ENCODE measurements at places on chromosomes 4 and X.

DNA sequence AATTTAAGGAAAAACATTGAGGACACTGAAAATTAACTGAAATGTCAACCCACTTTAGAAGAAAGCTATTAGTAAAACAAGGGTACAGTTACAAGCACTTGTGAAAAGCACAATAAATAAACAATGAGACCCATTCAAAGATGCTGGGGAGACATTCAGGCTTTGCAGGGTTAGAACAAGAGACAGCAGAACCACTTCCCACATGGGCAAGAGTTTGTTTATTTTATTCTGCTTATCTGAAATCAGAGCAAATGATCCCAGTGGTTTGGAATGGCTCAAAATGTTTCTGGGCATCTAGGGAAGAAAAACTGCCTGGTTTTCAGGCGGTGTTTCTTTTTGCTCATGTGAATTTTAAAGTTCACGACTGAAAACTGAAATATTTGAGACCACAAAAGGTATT, 42.4 kb downstream of the PPP3CA start:
- DNase-seq: no peak

- no peak for DNase-seq
Observed at GRCh38 chr4:7347981-7348380, 86.7 kb downstream of the PSAPL1 start.

DNA sequence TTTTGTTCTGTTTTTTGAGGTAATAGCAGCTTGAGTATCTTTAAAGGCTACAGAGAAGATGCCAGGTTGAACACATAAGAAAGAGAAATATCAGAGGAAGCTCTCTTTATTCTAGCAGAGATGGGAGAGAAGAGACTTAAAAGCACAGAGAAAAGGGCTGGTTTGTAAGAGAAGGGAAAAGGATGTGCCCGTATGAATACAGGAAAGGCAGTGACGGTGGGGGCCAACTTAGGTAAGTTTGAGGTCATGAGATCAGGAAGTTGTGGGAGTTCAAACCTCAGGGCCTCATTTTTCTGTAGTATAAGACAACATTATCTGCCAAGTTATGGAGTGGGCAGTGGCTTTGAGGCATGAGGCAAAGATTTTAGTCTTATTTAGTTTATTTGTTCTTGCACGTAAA, 121.3 kb upstream of the S100G start:
- peak; percentile 0 for DNase-seq

DNA sequence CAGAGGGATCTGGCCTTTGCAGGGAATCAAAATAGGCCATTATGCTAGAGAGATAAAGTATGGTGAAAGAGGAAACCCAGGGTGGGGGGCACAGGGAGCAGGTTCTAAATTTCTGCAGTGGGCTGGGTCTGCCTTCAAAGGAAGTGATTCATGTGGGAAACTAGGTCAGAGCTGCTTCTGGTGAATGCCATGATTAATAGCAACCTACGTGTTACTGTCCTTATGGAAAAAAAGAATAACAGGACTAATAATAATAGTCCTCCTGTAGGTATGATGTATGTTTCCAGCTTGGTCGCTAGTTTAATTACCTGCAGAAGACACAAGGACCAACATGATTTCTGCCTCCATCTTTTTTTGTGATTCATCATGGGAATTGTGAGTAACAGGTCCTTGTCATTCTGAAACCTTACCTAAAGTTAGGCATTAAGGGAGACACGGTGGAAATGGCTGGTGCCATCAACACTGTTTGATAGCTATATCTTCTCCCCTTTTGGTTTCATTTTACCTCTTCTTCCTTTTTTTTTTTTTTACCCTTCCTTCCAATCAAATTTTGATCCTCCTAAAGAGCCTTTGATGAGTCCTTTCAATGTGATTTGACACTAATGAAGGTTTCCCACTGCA, 180.4 kb downstream of the CPEB2 start:
- no peak for DNase-seq

DNA sequence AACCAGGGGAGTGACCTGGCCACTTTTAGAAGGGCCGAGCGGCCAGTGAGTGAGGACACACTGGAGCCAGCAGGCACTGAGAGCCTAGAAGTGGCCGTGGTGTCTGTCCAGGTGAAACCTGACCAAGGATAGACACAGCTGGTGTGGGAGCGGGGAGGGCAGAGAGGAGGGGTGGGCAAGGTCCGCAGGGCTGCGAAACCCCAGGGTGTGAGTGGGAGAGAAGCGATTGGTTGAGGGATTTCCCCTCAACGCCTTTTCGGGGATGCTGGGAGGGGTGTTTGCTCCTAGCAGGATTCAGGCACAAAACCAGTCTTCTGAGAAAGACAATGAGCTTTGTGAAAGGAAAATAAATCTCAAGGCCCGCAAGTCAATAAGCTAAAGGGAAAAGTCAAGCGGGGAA, 33.2 kb upstream of the ARSD start:
- DNase-seq: no peak

DNA sequence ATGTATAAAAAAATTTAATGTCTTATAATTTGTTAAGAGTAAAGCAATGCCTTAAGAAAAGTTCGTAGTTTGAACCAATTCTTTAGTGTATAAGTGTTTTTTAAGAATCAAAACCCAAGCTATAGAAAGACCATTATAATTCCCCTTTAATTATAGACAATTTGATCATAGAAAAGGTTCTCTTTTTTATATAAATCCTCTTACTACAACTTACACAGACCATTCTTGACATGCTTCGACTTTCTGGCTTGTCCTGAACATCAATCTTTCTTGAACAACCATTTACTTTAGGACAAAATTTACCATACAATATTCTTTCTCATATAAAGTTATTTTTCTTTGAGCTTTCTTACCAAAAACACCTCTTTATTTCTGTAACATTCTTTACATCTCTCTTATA, 330.5 kb upstream of the SPANXN1 start:
- DNase-seq: no peak

DNA sequence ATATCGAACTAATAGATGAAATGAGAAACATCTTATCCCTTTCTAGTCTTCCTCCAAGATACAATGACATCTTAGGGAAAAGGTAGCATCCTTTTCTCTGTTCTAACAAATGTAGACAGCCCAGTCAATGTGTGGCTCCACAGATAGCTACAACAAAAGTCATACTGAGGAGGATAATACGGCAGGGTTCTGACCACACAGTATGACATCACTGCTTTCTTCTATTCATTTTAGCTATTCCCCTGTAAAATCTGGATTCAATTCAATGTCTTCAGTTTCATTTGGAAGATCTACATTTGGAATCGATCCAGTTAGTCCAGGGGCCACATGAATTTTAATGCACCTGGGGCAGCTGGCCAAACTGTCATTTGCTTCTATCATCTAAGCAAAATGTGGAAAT, 51.4 kb downstream of the ENOX2 start:
- no peak for DNase-seq

DNA sequence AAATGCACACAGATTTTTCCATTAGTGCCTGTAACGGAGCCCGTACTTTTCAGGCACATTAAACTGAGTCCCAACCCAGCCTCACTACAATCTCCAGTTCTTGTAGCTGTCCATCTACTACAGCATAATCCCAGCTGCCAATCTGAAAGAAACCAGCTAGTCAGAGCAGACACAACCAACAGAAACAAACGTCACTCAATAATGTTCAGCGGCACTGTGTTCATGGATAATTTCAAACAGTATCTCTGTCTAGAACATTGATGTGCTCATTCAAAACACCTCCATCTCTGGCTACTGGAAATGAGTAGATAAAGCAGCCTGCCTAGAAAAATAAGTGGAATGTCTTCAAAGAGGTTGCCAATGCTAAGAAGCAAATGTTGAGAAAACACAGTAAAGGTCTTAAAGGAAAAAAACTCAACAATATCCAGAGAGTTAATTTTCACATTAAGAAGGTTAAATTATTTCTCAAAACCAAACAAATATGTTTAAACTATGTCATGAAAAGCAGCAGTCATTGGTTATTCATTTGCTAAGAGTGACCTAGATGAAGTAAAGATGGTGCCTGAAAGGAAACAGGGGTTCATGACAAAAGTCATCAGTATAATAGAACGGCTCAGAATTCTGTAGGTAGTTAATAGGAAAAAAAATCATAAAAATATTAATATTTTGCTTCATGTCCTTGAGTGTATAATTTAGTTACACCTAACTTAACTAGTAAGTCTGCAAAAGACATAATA, 245.1 kb upstream of the MAB21L2 start:
- DNase-seq: no peak

DNA sequence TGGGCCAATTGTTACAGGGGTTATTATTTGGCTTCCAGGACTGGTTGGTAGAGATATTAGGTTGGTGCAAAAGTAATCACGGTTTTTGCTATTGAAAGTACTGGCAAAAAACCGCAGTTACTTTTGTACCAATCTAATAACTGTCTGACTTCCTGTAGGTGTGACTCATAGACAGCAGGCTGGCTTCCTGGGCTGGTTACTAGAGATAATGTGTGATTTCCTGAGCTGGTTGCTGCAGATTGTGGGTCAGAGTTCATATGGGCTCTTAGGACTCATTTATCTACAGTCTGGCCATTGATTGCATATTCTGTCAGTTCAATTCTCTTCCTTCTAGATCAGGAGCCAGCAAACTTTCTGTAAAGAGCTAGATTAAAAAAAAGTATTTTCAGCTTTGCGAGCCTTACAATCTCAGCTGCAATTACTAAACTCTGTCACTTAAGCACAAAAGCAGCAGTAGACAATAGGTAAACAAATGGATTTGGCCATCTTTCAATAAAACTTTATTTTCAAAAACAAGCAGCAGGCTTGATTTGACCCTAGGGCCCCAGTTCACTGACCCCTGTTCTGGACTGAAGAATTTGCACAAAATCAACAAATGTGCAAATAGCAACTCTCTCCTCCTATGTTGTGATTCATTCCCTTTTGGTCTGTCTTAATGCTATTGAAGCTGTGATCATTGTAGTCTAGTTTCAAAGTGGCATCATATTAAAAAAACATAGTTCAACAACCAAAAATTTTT, 50.8 kb upstream of the BOD1L1 start:
- DNase-seq: no peak

- no peak for DNase-seq
Observed at GRCh38 chrX:134695999-134696398, 37.7 kb upstream of the PLAC1 start.

DNA sequence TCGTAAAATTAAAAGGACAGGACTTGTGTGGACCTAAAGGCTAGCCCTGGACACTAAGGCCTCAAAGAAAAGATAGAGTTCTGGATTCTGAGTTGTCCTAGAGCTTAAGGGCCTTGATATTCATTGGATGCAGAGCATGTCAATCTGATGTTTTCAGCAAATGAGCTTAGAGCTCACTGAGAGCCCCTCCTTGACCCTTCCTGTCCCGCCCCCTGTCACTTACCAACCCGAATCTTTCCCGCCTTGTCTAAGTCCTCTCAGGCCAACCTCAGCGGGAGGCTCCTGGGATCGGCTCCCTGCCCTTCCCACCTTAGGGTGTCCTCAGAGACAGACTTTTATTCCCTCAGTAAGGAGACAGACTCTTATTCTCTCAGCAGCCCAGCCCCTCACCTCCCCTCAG, at the start of gene CT47C1:
CT47C1 (plus strand) TSS at position 250 of the 400 bp plus-strand sequence. CDS start 233 bp downstream, outside the sequence.
- no peak for DNase-seq

DNA sequence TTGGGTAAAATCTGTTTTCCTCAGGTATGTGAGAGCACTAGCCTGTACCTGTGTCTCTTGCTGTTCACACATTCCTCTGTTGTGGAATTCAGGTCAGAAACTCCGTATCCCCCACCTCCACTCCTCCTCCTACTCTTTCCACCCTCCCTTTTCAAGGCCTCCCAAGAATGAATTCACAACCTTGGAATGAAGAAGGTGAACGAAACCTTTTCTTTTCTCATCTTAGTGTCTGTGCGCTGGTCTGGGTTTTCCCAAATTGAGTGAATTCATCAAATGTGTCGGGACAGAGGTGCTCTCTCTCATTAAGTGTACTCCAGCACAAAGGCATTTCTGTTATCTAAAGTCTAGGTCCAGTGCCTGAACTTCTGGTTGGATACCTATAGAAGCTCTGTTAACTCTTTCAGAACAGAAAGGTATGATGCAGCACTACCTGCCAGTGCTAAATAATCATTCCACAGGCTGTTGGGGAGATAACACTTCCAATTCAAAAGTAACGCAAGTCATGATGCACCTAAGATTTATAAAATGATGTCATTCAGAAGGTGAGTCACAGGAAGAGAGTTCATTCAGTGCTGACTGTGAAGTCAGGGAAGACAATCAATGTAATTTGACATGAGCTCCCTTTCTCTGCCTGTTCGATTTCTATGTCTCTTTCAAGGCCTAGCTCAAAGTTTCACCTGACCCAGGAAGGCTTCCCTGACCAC, 41.9 kb downstream of the COL4A6 start:
- no peak for DNase-seq

- DNase-seq: no peak
Observed at GRCh38 chr4:154502111-154502510, 10.5 kb upstream of the DCHS2 start.

DNA sequence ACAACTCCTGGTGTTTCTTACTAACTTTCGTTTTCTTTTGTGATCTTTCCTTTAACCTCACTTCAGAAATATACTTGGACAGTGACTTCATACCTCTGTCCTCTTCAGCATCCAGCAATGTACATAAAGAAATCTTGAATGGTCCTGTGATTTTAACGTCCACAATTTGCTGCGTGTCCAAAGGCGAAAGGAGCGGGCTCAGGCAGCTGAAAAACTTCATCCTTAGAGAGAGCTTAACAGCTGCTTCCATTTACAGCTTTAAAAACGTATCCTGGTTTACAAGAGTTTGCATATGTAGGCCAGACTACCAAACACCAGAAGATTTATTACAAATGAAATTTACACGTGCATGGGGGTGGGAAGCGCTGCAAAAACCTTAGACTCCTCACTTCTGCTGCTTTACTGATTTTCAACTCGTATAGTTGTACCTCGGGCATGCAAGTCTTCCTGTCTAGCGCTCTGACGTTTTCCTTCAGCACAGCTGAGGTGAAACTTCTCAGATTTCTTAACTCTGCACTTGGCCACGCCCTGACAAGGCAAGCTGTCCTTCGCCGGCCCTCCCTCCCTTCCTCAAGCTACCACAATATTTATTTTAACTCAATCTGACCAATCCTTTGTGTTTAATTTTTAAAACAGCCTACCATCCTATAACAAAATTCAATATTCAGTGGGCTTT, 406.4 kb downstream of the FAM47A start:
- DNase-seq: no peak

DNA sequence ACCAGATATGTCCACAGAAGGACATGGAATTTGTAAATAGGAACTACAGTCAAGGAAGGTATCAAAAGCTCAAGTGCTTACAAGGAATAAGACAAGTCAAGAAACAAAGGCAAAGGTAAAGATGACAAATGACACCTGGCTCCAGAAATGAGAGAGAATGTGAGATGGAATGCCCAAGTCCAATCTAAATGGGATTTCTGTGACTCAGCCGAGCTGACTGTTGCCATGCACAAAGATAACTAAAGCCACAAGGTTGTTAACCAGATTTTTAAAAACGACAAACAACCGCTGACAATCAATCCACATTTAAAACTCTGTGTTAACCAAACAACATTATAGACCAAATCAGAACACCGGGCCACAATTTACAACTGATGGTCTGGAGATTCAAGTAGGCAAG, 1.1 kb downstream of the NFXL1 start:
- DNase-seq: no peak

DNA sequence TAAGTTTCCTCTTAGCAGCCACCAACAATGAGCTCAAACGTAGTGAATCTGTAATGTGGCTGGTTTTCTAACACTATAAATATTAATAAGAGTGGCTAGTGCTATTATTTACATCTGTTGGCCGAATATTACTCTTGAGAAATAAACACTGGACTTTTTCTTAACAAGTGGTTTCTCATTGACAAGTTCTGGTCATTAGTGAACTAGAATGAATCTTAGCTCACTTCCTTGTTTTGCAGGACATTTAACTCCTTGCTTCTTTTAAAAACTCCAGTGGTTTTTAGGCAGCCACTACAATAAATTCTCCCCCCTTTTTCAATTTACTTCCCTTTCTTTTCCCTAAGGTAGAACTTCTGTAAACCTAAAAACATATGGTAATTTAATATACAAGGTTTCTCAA, 177.2 kb downstream of the ARAP2 start:
- DNase-seq: no peak
